ENCODE measurements at places on chromosomes 16 and 17.

- DNase-seq: peak; percentile 30
Measured at GRCh38 chr16:49399594-49400364, 26.2 kb downstream of the C16orf78 start.

DNA sequence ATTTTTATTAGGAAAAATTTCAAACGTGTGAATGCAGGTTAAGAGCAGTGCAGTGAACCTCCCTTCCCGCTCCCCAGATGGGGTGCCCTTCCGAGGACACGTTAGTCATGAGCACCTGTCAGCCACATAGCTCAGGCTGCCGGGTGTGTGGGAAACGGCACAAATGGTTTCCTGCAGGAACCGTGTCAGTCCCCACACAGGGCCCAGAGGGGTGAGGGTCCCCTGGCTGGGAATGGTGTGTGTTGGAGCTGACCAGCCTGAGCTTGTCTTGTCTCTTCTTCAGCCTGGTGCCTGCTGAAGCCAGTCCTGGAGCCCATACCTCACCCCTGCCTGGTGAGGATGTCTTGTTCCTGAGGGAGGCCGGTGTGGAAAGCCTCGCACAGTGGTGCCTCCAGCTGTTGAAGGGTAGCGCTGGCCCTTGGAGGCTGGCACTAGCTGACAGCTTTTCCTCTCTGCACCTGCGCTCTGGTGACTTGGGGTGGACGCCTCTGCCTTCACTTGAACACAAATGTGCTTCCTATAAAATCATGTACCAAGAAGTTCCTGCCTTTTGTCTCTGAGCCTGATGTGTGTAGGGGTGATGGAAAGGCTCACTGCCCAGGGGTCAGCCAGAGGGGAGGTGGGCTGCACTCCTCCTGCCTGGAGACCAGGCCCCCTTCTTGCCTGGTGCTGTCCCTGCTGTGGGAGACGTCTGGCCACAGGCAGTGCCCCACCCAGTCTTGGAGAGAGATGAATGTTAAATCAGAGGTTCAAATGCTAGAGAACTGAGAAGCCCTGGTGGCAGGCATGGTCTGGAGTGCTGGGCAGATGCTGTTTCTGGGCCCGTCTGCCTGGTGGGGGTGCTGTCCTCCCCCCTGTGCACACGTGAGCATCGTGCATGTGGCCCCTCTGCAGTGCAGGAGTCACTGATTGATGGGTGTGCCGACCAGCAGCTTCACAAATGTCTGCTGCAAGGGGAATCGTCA lies 102.6 kb upstream of the ZNF750 start:
- DNase-seq: no peak

- no peak for DNase-seq
Measured at GRCh38 chr16:72044296-72044695, 10.0 kb upstream of the HP start.

DNA sequence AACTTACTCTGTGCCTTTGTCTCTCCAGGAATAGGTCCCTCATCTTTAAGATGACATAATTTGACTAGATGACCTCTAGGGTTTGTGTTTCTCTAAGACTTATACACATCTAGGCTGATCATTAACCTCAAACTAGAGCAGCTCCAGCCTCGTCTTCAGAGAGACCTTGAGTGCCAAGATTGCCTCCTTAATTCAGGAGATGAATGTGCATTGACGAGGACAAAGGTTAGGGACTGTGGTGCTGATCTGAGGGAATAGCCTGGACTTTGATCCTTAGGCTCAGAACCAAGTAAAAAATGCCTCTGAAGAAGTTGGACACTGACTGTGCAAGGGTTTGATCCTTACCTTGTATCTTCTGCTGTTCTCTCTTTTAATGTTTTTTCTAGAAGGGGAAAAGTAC lies 17.2 kb upstream of the ASIC2 start:
- DNase-seq: no peak

- DNase-seq: no peak
Measured at GRCh38 chr16:66228792-66229191, 137.7 kb upstream of the CDH5 start.
